NCI-H1436 (cell line): ENCODE measurements at places on chromosomes 12 and 14.

- DNase-seq = no peak
Measured at GRCh38 chr12:122830517-122831214, 4.6 kb upstream of the HIP1R start.

DNA sequence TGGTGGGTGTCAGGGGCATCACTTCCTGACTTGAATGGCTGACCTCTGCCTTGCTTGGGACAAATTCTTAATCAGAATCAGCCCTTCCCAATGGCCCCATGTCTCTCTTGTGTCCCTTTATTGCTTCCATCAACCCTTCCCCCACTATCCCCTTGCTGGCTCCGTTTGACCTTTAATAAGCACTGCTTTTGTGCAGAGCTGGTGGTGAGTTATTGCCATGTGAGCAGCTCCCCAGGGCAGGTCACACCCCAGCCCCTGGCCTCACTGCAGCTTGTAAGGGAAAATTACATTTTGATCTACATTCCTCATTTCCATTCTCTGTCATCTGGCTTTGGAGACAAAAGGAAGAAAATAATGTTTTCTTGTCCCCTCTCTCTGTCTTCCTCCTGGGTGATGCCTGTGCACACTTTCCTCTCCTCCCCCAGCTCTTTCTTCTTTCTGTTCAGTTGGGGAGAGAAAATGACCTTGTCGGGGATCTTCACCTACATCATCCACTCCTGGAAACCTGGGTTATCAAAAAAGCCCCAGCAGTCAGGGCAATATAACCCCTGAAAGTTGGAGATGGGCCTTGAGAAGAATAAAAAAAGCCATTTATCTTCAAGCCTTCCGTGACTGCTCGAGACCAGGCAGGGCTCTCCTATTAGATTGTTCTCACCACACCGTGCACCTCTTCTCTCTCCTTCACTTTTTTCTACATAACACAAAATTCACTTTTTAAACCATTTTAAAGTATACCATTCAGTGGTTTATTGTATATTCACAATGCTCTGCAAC, 100.4 kb upstream of the SRRM4 start:
- DNase-seq = no peak

- no peak for DNase-seq
Measured at GRCh38 chr12:93003531-93004239, 74.6 kb upstream of the EEA1 start.

GRCh38 chr14:56649382-56649781, 69.8 kb downstream of the TMEM260 start:
- DNase-seq = no peak

DNA sequence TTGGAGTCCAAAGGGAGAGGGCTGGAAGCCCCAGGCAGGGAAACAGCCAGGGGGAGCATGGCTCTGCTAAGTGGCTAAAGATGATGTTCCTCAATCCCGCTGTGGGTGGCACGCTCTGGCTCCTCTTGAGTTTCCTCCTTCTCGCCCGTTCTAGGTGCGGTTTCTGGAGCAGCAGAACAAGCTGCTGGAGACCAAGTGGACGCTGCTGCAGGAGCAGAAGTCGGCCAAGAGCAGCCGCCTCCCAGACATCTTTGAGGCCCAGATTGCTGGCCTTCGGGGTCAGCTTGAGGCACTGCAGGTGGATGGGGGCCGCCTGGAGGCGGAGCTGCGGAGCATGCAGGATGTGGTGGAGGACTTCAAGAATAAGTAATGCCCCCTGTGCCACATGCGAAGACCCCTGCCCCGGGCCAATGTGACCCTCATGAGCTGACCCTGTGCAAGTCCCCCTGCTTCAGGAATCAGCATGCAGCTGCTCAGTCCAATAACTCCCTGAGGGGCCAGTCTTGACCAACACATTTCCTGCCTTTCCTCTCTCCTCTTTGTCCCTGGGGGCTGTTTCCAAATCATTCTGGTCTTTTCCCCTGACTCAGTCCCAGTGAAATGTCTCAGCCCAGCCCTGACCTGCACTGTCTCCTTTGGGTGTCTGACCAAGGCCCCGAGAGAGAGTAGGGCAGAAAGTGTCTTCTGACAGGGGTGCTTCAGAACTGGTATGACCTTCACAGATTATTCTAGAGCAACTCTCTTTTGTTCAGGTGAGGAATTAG, 2.1 kb downstream of the KRT7 start:
- DNase-seq = no peak

- no peak for DNase-seq
Measured at GRCh38 chr14:75119056-75119455, 7.8 kb downstream of the NEK9 start.

DNA sequence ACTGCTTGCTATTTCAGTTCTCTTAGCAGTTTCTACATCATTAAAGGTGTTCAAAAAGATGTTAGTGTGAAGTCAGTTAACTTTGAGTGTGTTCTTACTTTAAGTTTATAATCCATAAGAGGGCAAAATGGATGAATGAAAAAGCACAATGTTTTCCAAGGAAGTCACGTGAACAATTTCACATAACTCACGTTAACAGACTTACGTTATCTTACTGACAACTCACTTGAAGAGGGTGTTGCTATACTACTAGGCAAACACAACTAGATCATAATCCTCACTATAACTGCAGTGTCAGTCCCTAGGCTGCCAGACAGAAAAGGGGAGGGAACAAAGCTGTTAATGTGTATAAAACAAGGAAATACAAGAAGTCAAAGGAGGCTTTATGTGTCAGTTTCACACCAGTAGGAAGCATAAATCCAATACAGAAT, 6.4 kb downstream of the SLC2A13 start:
- no peak for DNase-seq

GRCh38 chr12:69324797-69325466, 23.2 kb upstream of the LYZ start:
- no peak for DNase-seq

- DNase-seq = no peak
Measured at GRCh38 chr14:104390221-104390931, 189.2 kb upstream of the C14orf180 start.
